ENCODE measurements at places on chromosomes 2 and 18.

DNA sequence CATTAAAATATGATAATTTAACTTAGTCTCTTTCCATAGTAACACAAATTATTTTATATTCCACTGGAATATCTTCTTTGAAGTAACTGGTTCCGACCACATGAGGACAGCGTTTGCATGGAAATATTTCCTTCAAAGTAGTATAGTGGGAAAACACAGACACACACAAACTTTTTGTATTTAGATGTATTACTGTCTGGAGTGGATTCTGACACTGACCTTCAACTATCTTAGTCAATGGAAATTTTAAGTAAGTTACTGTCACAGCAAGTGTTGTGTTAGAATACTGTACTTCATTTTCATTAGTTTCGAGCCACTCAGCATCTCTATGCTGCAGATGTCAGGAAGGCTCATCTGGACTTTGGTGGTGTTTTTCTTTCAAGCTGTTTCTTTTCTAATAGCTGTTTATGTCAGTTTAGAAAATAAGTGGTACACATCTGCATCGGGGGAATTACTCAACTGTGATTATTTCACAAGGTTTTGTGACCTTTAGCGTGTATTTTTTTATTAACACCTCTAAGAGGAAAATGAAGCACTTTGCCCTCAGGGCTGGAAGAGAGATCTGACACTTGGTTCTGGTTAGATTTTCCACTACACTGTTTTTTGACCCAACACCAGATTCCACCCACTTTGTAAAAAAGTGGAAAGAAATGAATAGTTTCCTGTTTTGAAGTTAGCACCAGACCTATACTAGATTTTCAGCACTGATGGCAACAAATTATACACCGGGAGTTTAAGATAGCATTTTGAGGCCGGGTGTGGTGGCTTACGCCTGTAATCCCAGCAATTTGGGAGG lies 18.9 kb upstream of the THOC1 start:
- no peak for DNase-seq

DNA sequence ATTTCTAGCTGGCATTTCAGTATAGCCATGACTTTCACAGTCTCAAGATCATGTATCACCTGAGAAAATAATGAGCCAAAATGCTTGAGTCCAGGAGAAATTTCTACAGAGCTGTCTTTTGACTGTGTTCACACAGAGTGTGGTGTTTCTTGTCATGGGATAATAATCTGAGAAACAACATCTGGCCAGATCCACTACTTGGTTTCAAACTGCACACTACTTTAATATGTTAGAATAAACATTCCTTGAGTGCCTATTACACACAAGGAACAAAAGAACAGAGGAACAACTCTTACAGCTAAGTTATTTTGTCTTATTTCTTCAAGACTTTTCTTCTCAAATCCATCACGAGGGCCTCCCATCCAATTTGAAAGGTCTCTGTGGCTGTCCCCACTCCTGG lies 108.3 kb downstream of the SS18 start:
- no peak for DNase-seq

- DNase-seq: no peak
Measured at GRCh38 chr18:60067426-60068210, 167.8 kb downstream of the PMAIP1 start.

GRCh38 chr2:227340106-227340505 lies 15.1 kb downstream of the MFF start:
- DNase-seq: no peak

GRCh38 chr2:135949451-135950234 lies 35.8 kb downstream of the DARS1 start:
- DNase-seq: no peak

DNA sequence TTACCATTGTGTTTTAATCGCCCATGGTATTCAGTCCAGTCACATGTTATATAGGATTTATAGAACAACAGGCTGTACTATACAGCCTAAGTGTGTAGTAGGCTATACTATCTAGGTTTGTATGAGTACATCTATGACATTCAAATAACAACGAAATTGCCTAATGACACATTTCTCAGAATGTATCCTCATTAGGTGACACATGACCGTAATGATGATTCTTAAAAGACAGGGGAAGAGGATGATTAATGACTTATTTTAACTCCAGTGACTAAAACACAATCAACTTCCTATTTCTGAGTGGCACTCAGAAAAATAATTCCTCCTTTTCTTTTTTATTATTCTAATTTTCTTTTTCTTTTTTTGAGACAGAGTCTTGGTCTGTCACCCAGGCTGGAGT lies 63.0 kb upstream of the ACSL3 start:
- DNase-seq: no peak

DNA sequence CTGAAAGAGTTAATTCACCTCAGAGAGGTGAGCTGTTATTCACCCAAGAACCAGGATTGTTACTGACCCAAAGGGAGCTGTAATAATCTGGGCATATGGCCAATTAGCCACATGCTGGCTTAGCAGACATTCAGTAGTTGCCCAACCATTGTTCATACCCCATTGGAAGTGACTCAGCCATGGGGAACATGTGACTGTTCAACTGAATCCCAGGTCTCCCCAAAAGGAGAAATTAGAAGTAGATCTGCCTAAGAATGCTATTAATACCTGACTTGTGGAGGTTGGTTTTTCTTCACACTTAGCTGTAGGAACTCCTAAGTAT lies 272.6 kb upstream of the UBE2E3 start:
- no peak for DNase-seq

DNA sequence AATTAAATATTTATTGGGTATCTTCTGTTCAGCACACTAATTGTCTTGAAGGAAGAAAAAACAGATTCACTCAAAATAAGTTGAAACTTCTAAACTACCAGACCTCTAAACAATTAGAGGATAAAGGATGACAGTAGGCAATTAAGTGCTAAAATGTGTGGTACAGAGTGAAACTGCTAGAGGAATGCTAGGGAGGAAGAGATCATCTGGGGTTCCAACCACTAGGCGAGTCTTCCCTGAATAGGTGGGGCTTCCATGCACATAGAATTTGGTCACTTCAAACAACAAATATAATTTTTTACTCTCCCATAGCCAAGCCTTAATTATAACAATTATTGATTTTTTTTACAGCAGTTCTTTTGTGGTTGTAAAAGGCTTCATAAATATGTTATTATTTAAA lies 559.0 kb upstream of the ZEB2 start:
- DNase-seq: no peak

DNA sequence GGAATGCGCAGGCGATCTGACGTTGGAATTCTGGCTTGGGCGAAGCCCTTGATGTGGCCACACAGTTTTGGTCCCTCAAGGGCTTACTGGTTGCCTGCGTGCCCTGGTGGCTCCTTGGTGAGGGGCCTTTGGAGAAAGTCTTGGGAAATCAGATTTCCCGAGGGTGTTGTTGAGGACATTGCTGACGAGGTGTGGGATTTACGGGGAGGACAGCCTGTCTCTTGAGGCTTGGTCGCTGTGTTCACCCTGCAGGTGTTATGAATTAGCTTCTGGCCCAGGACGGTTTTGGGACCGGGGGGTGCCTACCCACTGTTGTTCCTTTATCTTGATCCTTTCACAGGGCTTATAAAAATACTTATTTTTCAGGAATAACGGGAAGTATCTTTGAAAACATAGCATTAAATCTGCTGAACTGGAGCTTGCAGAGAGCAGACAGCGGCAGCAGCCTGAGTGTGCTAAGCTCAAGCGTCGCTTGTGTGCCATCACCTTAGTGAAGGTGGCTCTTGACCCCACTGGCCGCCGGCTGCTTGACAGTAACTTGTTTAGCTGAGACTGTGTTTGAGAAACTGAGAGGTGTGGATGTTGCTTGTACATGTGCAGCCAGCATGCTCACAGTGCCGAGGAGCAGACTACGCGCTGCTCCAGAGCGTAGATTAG lies 4.2 kb downstream of the CTDP1 start:
- DNase-seq: no peak

DNA sequence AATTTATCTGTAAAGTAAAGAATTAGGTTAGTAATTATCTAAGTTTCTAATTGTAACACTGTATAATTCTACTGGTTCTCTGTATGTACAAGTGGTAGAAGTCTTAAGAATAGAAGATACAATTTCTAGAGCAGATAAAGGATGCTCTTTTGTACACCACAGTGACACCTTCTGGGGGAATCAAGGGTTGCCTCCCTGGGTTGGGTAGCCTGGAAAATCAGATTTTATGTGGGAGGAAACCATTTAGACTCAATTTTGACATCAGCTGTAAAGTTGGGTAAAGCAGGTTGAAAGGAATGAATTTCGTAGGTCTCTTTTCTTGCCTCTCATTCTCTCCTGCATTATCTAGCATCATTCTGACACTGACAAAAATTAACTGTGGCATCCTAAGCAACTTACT lies 354.8 kb downstream of the DCC start:
- no peak for DNase-seq

GRCh38 chr2:134502104-134502503 lies 216.7 kb downstream of the TMEM163 start:
- no peak for DNase-seq

DNA sequence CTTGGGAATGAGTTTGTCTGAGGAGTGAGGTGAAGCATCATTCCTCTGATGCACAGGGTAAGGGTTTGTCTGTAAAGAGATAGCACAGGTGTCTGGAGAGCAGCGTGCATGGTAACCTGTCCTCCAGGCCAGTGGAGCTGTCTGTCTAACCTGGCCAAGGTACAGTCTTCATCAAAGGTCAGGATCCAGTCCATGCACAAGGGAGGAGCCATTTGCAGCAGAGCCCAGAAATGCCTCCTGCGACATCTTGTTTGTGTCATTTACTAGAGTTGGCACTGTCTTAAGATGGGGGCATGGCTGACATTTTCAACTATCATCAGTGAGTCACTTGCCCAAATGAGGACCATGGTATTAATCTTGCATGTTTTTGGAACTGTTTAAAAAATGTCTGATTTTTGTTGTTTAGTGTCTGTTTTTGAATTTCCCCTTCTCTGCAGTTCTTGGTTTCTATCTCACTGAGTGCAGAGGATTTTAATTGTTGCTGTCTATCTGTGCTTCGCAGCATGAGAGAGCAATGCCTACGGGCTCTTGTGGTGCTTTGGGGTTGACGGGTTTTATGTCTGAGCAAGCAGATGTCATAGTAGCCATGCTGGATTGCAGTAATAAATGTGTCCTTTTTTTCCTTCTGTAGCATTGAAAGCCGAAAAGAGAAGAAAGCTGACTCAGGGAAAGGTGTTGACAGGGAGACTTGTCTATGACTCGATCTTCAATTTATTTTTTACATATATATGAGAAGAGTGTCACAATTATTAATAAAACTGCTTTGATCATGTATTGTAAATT lies 91.3 kb downstream of the DPP4 start:
- DNase-seq: no peak

DNA sequence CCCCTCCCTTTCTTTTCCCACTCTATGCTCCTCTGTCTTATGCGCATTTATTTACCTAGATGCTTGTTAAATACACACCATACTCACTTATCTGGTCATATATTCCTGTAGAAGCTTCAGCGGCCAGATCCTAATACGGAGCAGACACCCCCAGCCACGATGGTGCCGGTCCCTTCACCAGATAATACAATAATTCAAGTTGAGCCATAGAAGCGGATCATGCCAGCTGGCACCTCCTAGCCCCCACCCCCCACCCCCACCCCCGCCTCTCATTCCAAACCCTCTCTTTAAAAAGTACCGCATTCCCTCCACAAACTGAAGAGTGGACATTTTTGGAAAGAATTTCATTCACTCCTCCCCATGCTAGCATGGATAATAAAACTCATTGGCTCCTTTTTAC lies 95.2 kb downstream of the BIN1 start:
- no peak for DNase-seq

- no peak for DNase-seq
Measured at GRCh38 chr2:17461087-17461475, 57.2 kb downstream of the RAD51AP2 start.

GRCh38 chr2:46380038-46380940 lies 83.1 kb downstream of the EPAS1 start:
- no peak for DNase-seq

DNA sequence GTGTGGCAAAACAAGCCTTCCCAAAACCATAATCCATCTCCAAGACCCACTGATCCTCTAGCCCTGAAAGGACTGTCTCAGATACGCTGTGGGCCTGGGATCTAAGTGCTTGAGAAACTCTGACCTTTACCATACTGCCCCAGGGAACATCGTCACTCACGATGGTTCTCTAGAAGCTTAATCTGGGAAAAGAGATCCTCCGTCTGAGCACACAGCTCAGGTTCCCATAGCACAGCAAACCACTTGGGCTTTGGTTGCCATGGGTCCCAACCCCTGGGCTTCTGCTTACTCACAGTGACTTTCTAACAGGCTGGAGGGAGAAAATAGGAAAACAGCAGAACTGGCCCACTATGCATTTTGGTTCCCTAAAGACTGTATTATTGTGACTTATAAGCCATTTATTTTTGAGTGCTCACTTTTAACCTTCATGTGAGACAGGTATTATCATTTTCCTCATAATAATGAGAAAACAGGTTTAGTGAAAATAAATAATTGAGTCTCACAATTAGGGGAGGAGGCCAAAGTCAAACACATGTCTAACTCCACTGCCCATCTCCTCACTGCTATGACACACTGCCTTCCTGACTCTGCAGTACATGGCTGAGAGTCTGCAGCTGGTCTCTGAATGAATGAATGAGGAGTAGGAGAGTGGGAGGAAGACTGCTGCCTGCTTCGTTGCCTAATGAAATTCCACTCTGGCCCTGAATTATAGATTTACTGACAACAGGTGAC lies 46.7 kb downstream of the REEP1 start:
- DNase-seq: no peak

DNA sequence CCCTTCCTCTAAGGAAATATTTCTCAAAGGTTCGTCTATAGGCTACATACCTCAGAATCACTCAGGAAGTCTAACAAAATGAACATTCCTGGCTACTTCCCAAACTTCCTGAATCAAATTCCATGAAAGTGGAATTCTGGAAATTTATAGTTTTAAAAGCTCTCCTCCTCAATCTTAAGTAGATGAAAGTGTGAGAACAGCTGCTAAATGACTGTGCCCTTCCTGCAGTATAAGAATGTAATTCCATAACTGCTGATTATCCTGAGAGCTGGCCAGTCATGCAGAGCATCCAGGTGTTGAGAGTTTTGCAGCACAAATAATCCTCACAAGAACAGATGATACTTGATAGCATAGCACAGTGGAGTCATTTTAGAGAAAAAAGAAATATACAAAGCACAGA lies 265.0 kb downstream of the KCNJ3 start:
- DNase-seq: no peak

DNA sequence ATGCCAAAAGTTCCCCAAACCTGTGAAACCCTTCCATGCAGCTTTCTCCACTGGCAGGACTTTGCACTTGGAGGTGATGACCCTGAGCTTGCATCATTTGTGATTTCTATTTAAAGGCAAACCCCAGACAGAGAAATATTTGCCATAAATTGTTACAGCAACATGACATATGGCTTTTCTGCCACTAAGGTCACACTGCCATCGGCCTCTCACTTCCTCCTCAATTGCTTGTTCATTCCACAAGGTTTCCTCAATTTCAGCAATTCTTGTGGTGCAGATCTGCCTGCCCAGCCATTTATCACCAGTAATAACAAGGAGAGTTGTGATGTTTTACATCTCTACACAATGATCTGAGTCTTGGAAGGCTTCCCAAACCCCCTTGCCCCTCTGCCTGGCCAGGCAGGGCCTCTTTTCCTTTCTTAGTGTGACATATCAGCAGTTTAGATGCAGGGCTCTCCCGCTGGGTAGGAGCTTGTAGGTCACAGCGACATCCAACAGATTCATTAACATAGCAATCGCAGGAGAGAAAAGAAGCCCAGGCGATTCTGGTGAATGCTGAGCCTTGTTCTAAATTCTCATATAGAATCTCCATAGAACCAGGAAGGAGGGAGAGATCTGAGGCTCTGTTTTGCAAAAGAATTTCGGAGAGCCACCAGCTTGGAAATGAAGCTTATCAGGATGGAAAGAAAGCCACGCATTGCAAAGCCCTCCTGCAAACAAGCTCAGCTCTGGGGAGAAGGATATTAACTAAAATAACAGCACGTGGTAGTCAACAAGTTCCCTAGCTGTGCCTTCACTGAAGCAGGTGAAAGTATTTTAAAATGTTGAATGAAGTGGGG lies 46.7 kb upstream of the ITGA6 start:
- DNase-seq: no peak

Measured in GM12891 (cell line).